ENCODE measurements at places on chromosomes 6 and 20. TPM values are rescaled to one million over a fixed set of nuclear protein-coding genes. Genes with fewer than 3 reads are reported as not detected.
A peak's percentile ranks its signal among the peaks of the same experiment; 100 is the strongest.

GRCh38 chr6:125219361-125219895 is 65.9 kb downstream of the TPD52L1 start:
- no peak for DNase-seq

- DNase-seq, result no peak
Observed at GRCh38 chr6:41673704-41674000, 35.4 kb downstream of the MDFI start.

Gene ME1
- total RNA-seq, result 14.5 TPM

Gene TREM1
- total RNA-seq, result 1.4 TPM

Gene ANGPT4
- not detected for total RNA-seq

GRCh38 chr20:7144464-7144863 is 377.0 kb downstream of the BMP2 start:
- no peak for DNase-seq

Gene PRR18
- not detected for total RNA-seq

Gene HCK
- not detected for total RNA-seq

- no peak for DNase-seq
Observed at GRCh38 chr20:10508468-10509251, 73.6 kb downstream of the SLX4IP start.

GRCh38 chr6:146200176-146200575 is 171.3 kb downstream of the GRM1 start:
- no peak for DNase-seq

Gene CAGE1
- total RNA-seq, result not detected

- no peak for DNase-seq
Observed at GRCh38 chr6:170514908-170515307, 38.2 kb downstream of the PSMB1 start.

Gene SLC52A3
- 11.1 TPM for total RNA-seq

Gene ESR1
- 0.50 TPM for total RNA-seq

Gene TMEM217
- 0.99 TPM for total RNA-seq

Gene GTSF1L
- not detected for total RNA-seq

DNA sequence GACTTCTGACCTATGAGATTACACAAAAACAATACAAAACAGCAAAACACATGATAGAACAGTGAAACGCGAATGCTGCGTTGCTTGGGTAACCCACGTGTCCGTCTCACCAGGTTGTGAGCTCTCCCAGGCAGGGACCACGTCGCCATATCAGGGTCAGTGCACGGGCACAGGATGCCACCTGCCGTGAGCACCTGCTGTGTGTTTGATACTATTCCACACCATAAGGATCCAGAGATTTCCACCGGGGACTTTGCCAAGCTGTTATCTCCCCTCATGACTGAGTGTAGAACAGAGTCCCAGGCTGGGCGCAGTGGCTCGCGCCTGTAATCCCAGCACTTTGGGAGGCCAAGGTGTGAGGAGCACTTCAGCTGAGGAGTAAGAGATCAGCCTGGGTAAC is 288.0 kb downstream of the BMP7 start:
- DNase-seq, result no peak

Gene MLN
- total RNA-seq, result not detected

Gene MRPL14
- total RNA-seq, result 98.9 TPM

GRCh38 chr6:149200282-149200945 is 117.1 kb upstream of the TAB2 start:
- DNase-seq, result no peak

GRCh38 chr6:137056121-137056880 is 11.5 kb upstream of the IL20RA start:
- no peak for DNase-seq

Gene FAM83C
- not detected for total RNA-seq

- no peak for DNase-seq
Observed at GRCh38 chr6:5238336-5238735, 22.4 kb downstream of the LYRM4 start.

Gene PLAGL2
- 32.7 TPM for total RNA-seq

Gene HCRTR2
- not detected for total RNA-seq

Gene TFAP2A
- total RNA-seq, result 77.0 TPM

Gene CCN5
- total RNA-seq, result 0.94 TPM

DNA sequence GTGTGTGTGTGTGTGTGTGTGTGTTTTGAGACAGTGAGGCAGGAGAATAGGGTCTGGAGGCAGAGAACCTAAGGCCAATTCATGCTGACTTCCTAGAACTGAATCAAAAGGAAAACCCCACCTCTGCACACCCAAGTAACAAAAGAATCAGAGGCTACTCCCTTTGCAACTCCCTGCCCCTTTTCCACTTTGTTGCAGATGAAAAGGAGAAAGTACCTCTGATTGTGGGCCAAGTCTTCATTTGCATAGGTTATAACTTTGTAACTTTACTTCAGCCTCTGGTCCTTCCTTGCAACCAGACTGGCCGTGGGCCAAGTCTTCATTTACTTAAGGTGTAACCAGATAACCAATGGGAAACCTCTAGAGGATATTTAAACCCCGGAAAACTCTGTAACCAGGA is 168.8 kb downstream of the EYA2 start:
- peak; percentile 82 for DNase-seq

DNA sequence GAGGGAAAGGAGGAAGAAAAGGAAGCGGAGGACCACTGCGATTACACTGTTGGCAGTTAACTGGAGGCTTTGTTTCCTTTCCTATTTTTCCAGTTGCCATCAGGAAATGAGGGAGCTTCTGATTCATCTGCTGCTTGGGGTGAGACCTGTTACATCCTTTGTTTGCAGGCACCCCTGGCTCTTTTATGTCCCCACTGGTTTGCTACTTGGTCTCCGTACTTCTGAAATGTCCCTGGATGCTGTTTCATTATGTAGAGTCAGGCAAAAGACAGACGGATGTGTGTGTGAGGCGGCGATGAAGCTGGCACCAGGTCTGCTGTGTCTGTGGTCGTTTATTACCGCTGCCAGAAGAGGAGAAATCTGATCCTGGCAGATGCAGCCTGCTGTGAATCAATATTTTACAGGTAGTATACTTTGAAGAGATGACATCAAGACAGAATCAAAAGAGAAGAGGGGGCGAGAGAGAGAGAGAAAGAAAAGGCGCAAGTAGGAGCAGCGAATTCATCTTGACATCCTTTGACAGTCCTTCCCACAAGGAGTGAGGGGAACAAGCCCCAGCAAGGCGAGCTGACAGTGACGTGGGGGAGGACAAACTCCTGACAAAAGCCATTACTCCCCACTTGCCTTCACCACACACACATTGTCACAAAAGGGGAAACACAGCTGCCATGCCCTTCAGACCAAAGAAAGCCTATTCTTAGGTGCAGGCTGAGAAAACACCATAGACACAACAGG is 145.9 kb upstream of the FBXL4 start:
- no peak for DNase-seq

GRCh38 chr6:106360989-106361430 is 493 bp downstream of the CRYBG1 start:
- peak; percentile 48 for DNase-seq

Gene PRRT1
- total RNA-seq, result 2.9 TPM

DNA sequence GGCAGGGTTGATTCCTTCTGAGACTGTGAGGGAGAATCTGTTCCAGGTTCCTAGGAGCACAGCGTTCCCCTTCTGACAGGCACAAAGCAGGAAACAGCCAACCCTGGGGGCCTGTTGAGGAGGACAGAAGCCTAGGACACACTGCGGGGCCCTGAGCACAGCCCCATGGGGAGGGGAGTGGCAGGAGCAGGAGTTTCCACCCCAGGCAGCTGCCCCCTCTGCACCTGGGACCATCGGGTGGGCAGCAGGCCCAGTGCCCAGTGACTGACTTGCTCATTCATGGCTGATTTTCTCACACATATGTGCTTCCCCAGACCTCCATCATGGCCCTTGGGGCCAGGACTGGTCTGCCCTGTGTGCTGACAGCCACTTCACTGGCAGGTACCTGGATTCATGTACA is 6.2 kb upstream of the SLC22A1 start:
- no peak for DNase-seq

Gene SLC22A16
- not detected for total RNA-seq

DNA sequence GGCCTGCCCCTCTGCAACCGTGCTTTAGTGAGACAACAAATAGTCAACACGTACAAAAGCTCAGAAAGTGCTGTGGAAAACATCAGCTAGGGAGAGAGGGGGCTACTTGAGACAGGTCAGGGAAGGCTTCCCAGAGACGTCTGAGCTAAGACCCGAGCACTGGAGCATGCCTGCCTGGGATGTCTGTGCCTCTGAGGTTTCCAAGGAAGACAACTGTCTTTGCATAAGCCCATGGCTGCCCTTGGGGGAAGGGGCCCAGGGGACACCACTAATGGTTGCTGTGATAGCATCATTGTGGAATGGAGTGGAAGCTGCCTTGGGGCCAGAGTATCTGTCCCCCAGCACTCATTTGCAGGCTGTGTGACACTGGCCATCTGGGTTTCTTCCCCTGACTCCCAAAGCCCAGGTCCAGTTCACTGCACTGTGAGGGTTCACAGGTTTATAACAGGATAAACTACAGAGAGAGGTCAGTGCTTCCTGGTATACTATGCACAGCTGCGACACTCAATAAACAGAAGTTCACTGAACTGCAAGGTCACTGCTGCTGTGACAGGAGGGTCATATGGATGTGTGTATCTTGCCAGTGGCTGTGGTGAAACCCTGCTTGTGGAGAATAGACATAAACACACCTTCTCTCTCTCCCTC is 1.5 kb upstream of the ARFGEF2 start:
- no peak for DNase-seq

Gene HLA-DQA1
- 6.9 TPM for total RNA-seq

- DNase-seq, result no peak
Observed at GRCh38 chr6:134063121-134063965, 10.9 kb upstream of the SLC2A12 start.

DNA sequence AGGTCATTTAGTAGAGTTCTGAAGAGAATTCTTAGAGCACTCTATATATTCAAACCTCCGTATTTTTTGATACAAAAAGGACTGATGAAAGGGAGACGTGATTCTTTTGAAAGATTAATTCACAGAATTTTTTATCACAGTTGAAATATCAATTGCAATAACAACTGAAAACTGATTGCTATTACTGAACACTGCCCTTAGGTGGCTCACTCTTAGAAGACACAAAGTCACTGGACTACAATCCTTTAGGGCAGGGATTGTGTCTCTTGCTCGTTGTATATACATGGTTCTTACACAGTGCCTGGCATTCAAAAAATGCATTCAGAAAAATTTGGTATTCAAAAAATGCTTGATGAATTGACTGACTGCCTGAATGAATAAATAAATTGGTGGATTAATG is 17.1 kb upstream of the CALHM6 start:
- peak; percentile 22 for DNase-seq

- no peak for DNase-seq
Observed at GRCh38 chr6:118708744-118709143, 57.4 kb upstream of the CEP85L start.

Gene THBD
- not detected for total RNA-seq

DNA sequence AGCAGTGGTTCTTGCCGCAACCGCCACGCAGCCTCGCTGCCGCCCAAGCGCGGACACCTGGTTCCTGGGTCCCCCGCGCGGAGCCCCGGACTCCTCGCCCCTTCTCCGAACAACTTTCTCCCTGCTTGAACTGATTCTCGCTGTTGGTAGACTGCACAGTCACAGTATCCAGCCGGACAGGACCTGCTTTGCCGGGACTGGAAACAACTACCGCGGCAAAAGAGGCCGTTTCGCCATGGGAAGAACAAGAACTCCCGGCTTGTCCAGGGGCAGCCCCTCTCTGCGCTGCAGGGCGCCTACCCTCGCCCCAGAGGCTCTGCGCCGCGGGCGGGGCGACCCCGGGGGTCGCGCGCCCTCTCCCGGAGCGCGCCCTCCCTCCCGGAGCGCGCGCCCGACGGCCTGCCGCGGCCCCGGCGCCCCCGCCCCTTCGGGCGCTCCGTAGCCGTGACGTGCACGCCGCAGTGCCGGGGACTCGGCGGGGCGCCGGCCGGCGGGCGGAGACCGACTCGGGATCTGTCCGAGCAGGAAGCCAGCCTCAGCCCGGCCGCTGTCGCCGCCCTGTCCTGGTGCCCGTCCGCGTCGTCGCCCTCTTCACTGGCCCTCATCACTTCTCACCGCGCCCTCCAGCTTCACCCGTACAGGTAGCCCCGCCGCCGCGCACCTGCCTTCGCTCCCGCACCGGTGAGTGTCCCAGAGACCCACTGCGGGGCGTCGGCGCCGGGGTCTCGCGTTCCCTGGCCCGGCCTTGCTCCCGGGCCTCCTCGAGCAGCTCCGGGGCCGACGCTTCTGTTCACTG is at the start of gene MYO6:
TSS of gene MYO6 (plus strand) at position 497 of the 796 bp plus-strand sequence. CDS start 68,309 bp downstream, outside the sequence.
- peak; percentile 93 for DNase-seq

GRCh38 chr20:47332381-47333206 is 23.9 kb downstream of the ZMYND8 start:
- no peak for DNase-seq

Gene PTPRT
- total RNA-seq, result not detected

DNA sequence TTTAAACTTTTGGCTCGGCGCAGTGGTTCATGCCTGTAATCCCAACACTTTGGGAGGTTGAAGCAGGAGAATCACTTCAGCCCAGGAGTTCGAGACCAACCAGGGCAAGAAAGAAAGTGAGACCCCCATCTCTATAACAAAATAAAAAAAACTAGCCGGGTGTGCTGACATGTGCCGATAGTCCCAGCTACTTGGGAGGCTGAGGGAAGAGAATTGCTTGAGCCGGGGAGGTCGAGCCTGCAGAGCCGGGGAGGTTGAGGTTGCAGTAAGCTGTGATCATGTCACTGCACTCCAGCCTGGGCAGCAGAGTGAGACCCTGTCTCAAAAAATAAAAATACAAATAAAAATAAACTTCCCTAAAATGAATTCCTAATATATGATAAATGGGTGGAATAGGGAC is 50.4 kb downstream of the ZMYND8 start:
- no peak for DNase-seq

DNA sequence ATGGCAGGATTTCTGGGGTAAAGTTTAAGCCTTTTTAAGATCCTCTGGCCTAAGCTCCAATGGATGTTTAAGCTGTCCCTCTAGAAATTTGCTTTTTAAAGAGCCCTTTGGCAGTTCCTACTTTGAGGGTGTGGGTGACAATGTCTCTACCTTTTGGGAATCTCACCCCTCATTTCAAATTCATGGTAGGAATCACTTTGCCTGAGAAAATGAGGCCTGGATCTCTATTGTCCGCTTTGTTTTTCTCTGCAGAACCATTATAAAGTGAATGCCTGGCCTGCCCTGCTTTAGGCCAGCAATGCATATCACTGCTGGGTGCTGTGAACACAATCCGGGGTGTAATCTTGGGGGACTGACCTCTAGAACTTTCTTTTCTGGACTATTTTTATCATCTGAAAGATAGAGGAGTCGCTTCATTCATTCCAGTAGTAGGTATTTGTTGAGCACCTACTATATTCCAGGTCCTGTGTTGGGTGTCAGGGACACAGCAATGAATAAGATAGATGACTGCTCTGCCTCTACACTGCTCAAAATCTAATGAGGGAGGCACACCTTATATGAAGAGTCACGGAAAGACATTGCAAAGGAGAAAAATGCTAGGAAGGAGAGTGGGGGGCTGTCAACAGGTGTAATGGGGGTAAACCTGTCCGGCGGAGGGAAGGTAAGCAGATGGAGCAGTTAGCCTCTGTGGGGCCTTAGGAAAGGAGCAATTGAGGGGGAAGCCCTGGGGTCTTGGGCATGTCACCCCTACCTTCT is 8.6 kb upstream of the COMMD7 start:
- no peak for DNase-seq

Measured in Calu3 (cell line).